LHCN-M2 (cell line): ENCODE measurements at places on chromosomes 1 and 21. TPM values are rescaled to one million over a fixed set of nuclear protein-coding genes. Genes with fewer than 3 reads are reported as not detected.

The SYT14 gene
- total RNA-seq = 12.6 and 14.0 TPM in 2 replicates

The NBPF26 gene
- total RNA-seq = 31.9 and 37.0 TPM in 2 replicates

The OR14K1 gene
- not detected in 2 replicates for total RNA-seq

The SNX7 gene
- total RNA-seq = 56.7 and 58.5 TPM in 2 replicates

The C4BPA gene
- not detected in 2 replicates for total RNA-seq

The OR2T1 gene
- not detected in 2 replicates for total RNA-seq

The KRTAP19-3 gene
- total RNA-seq = not detected in 2 replicates

The PLA2G2D gene
- not detected in 2 replicates for total RNA-seq

The LCE1C gene
- not detected in 2 replicates for total RNA-seq

The AIM2 gene
- 0.71 TPM in 1 of 2 replicates, not detected in the other for total RNA-seq

The SPRR5 gene
- not detected in 2 replicates for total RNA-seq

The CFHR3 gene
- total RNA-seq = 0.75 TPM in 1 of 2 replicates, not detected in the other

The RSPO1 gene
- total RNA-seq = not detected in 2 replicates

The UROD gene
- total RNA-seq = 122 and 124 TPM in 2 replicates

The ATP8B2 gene
- total RNA-seq = 59.2 and 64.9 TPM in 2 replicates

The C1orf21 gene
- total RNA-seq = 10.2 and 23.9 TPM in 2 replicates

The PRKAA2 gene
- total RNA-seq = 0.83 and 0.92 TPM in 2 replicates

The TMEM82 gene
- 0.11 TPM in 1 of 2 replicates, not detected in the other for total RNA-seq

The ARHGEF16 gene
- total RNA-seq = not detected in 2 replicates

The CLIC6 gene
- total RNA-seq = not detected in 2 replicates

The FMOD gene
- 3.0 and 3.1 TPM in 2 replicates for total RNA-seq

The AIRE gene
- not detected in 2 replicates for total RNA-seq

The C8A gene
- not detected in 2 replicates for total RNA-seq

The SPRR2A gene
- total RNA-seq = not detected in 2 replicates

The SMYD3 gene
- 24.8 and 34.0 TPM in 2 replicates for total RNA-seq

The INSRR gene
- not detected in 2 replicates for total RNA-seq

The IPP gene
- total RNA-seq = 10.8 and 11.5 TPM in 2 replicates

The MRPS14 gene
- 13.5 and 17.2 TPM in 2 replicates for total RNA-seq

The PKP1 gene
- total RNA-seq = not detected in 2 replicates

The SSU72 gene
- total RNA-seq = 72.5 and 80.6 TPM in 2 replicates
